ENCODE measurements at places on chromosomes 2 and 18.

GRCh38 chr2:34602262-34602661 lies 1003.2 kb upstream of the FAM98A start:
- no peak for DNase-seq

DNA sequence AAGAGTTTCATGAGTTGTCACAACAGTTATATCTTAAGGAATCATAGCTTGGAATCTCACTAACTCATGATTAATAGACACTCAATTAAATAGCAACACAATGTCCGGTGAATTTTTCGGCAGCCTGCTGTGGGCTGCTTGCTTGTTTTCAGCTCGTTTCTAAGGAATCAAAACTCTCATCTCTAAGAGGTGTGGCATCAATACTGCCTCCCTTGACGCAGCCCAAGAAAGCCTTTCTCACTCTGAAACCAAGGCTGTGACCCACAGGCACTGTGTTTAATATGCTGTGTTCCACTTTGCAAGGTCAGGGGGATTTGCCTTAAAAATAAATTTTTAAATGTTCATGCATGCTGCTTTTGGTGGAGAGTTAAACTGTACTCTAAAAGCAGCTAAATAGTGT lies 5.4 kb downstream of the DCC start:
- DNase-seq: no peak

DNA sequence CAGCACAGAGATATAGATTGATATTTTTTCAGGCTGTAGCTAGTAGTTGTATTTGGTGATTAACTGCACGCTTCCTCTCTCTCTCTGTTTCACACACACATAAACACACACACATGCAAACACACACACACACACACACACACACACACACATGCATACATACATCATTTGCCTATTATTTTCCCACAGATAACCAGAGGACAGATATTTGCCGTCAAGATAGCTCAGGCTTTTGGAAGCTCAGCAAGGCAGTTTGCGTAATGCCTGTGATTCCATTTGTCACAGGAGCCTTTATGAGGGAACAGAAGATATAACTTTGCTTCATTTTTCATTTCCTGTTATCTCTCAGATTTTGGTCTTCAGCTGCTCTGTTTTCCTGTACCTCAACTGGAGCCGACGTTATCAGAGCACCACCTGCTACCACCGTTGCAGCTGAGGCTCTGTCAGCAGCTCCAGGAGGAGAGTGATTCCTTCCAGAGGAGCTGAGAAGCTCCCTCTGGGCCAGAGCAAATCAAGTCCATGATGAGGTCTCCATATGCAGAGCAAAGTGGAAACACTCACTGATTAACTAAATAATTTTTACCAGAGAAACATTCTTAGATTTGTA lies 341.9 kb upstream of the PIK3C3 start:
- DNase-seq: no peak

DNA sequence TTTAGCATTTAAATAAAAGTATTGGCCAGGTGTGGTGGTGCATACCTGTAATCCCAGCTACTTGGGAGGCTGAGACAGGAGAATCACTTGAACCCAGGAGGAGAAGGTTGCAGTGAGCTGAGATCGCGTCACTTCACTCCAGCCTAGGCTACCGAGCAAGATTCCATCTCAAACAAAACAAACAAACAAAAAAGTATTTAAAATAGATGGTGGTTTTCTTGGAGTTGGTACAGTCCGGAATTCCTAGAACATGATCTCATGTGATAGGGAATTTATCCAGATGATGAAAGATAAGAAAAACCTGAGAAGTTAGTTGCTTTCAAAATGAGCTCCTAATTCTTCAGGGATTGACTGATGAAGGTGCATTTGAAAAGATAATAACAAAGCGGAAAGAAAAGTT lies 62.0 kb downstream of the BIRC6 start:
- DNase-seq: no peak

GRCh38 chr18:27449104-27449503 lies 264.0 kb upstream of the CHST9 start:
- no peak for DNase-seq

DNA sequence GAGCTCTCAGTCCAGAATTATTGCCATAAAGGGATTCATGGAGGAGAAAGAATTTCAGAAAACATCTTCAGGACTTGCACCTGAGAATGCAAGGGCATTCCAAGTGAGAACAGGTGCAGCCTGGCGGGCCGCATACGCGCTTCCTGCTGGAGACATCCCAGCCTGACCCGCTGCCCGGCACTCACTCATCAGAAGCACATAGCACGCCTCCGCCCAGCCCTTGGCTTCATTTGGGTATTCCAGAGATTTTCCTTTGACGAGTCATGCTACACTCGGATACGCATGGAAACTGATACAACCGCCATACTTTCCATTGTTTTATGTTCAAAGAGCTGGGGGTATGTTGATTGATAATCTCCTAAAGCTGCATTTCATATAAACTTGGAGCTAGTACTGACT lies 228.0 kb upstream of the ID2 start:
- no peak for DNase-seq

- DNase-seq: no peak
These were observed 101.3 kb downstream of the PID1 start for GRCh38 chr2:229169751-229170150.

- DNase-seq: no peak
These were observed 5.6 kb upstream of the FIGN start for GRCh38 chr2:163741435-163741834.

GRCh38 chr2:67260343-67261277 lies 136.5 kb upstream of the ETAA1 start:
- DNase-seq: peak; percentile 68

DNA sequence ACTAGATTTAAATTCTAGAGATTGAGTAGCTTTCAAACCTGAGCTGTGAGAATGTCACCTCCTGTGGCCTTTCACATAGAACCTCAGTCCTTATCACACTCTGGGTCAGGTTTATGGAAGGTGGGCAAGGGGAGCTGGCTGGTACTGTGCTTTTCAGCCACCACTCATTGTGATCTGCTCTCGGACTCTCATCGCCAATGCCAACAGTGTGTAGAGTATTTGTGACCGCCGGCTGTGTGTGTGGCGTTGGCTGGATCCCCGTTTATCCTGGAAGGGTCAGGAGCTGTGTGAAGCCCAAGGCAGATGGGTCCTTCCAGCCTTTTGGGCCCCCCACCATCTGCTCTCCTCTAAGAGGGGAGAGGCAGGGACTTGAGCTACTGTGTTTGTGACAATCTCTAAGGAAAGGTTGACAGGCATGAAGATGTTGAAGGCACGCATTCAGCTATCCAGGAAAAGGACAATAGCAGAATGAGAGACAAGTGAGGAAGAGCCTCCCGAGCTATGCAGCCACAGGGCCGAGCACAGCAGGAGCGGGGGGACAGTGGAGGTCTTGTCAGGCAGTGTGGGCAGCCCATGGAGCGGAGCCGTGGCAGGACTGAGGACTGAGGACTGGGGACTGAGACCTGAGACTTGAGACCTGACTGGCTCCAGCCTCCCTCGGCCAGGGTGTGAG lies 107.1 kb upstream of the TPO start:
- DNase-seq: no peak

Measured in left colon (tissue), 2 donors.